Peyer's patch (tissue), 4 donors: ENCODE measurements at places on chromosomes 3 and 15.

GRCh38 chr15:91472316-91472756 is 372.3 kb downstream of the SV2B start:
- no peak overlapping the region for H3K4me3 ChIP-seq
- no peak overlapping the region for H3K27ac ChIP-seq
- H3K36me3 ChIP-seq, result no peaks in the 10 kb centered on the region
- DNase-seq, result no peak

DNA sequence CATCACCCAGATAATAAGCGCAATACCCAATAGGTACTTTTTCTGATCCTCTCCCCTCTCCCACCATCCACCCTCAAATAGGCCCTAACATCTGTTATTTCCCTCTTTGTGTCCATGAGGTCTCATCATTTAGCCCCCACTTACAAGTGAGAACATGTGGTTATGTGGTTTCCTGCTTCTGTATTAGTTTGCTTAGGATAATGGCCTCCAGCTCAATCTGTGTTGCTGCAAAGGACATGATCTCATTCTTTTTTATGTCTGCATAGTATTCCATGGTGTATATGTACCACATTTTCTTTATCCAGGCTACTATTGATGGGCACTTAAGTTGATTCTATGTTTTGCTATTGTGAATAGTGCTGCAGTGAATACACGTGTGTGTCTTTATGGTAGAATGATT is 165.4 kb downstream of the MBNL1 start:
- no peaks in the 10 kb centered on the region for H3K4me1 ChIP-seq
- no peak overlapping the region for H3K27ac ChIP-seq
- H3K36me3 ChIP-seq, result peaks cover 28% of the 10 kb centered on the region

- no peak overlapping the region for H3K4me3 ChIP-seq
- H3K4me1 ChIP-seq, result no peaks in the 10 kb centered on the region
- no peak overlapping the region for H3K27ac ChIP-seq
- no peaks in the 10 kb centered on the region for H3K27me3 ChIP-seq
- no peak for DNase-seq
Observed at GRCh38 chr3:8470801-8471200, 30.8 kb upstream of the LMCD1 start.

- H3K4me1 ChIP-seq, result no peaks in the 10 kb centered on the region
- H3K27me3 ChIP-seq, result no peaks in the 10 kb centered on the region
- H3K36me3 ChIP-seq, result no peaks in the 10 kb centered on the region
- no peak for DNase-seq
- no peak overlapping the region for H3K4me3 ChIP-seq
Observed at GRCh38 chr3:192169332-192169915, 557.9 kb downstream of the FGF12 start.

- H3K36me3 ChIP-seq, result no peaks in the 10 kb centered on the region
- no peak overlapping the region for H3K27ac ChIP-seq
- no peaks in the 10 kb centered on the region for H3K4me1 ChIP-seq
Observed at GRCh38 chr3:71307991-71308697, 275.4 kb downstream of the FOXP1 start.

DNA sequence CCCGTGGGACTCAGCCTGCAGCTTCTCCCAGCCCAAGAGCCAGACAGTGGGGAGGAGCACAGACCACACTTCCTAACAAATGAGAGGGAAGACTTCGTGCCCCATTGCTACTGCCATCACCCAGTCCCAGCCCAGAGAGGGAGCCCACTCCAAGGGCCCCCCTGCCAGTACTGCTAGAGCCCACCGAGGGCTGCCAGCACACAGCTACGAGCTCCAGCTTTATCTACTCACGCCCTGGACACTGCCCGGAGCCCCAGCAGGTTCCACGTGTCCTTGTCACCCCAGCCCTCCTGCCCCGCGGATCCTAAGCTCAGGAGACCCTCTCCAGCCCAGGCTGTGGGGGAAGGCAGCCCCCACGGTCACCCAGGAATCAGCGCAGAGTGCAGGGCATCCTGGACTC is 1.9 kb downstream of the GOLGA8A start:
- H3K27ac ChIP-seq, result no peak overlapping the region
- no peaks in the 10 kb centered on the region for H3K36me3 ChIP-seq

- no peak for DNase-seq
- no peaks in the 10 kb centered on the region for H3K27me3 ChIP-seq
- no peak overlapping the region for H3K4me3 ChIP-seq
Observed at GRCh38 chr3:158642005-158642404, 2.3 kb upstream of the GFM1 start.

GRCh38 chr15:66085128-66085527 is 168.4 kb downstream of the MEGF11 start:
- no peaks in the 10 kb centered on the region for H3K27me3 ChIP-seq
- no peak overlapping the region for H3K4me3 ChIP-seq
- DNase-seq, result no peak
- no peak overlapping the region for H3K27ac ChIP-seq
- no peaks in the 10 kb centered on the region for H3K36me3 ChIP-seq
- H3K4me1 ChIP-seq, result no peaks in the 10 kb centered on the region

- H3K4me3 ChIP-seq, result no peak overlapping the region
- no peak for DNase-seq
- H3K27ac ChIP-seq, result no peak overlapping the region
- no peaks in the 10 kb centered on the region for H3K36me3 ChIP-seq
- no peaks in the 10 kb centered on the region for H3K27me3 ChIP-seq
Observed at GRCh38 chr3:44960387-44961026, 15.5 kb downstream of the ZDHHC3 start.

GRCh38 chr15:48904758-48905157 is 26.8 kb downstream of the EID1 start:
- no peak for DNase-seq
- H3K4me1 ChIP-seq, result no peaks in the 10 kb centered on the region
- H3K36me3 ChIP-seq, result no peaks in the 10 kb centered on the region
- no peak overlapping the region for H3K4me3 ChIP-seq
- no peak overlapping the region for H3K27ac ChIP-seq

- no peak overlapping the region for H3K27ac ChIP-seq
- H3K36me3 ChIP-seq, result no peaks in the 10 kb centered on the region
- DNase-seq, result no peak
- H3K4me1 ChIP-seq, result no peaks in the 10 kb centered on the region
Observed at GRCh38 chr3:15148614-15149013, 49.7 kb upstream of the RBSN start.

GRCh38 chr15:91944331-91944730 is 90.8 kb downstream of the SLCO3A1 start:
- no peaks in the 10 kb centered on the region for H3K36me3 ChIP-seq
- no peak overlapping the region for H3K27ac ChIP-seq
- no peaks in the 10 kb centered on the region for H3K27me3 ChIP-seq
- H3K4me1 ChIP-seq, result peaks cover 52% of the 10 kb centered on the region
- no peak overlapping the region for H3K4me3 ChIP-seq
- no peak for DNase-seq
